Left ventricle myocardium superior (tissue), 1 donor: ENCODE measurements at places on chromosomes 3 and 15. TPM values are rescaled to one million over a fixed set of nuclear protein-coding genes. Genes with fewer than 3 reads are reported as not detected.
A peak's percentile ranks its signal among the peaks of the same experiment; 100 is the strongest.

DNA sequence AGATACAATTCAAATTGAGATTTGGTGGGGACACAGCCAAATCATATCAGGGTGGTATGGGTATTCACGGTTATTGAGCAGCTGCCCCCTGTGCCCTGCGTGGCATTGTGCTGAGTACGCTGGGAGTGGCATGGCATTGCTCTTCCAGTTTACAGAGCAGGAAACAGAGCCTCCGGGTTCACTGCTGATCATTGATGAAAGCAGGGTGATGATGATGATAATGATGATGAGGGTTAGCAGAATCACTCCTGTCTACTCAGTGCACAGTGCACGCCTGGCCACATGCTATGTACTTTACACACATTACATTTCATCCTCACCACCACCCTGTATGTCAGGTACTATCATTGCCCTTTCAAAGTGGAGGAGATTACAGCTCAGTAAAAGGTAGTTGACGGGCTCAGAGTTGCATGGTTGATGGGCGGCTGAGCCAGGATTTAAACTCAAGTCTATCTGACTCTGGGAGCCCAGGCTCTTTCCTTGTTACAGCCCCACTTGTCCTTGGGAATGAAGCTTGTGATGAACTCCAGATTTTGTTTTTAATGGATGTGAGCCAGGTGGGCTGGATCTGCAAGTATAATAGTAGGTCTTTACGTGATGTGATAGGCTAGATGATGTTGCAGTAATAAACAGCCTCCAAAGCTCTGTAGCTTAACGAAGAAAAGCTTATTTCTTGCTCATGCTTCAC lies 87.6 kb upstream of the MYZAP start:
- no peak for DNase-seq

CXCR6 gene
- total RNA-seq = 0.59 TPM

GRCh38 chr3:8891303-8891702 lies 72.0 kb downstream of the RAD18 start:
- no peak for DNase-seq

DNA sequence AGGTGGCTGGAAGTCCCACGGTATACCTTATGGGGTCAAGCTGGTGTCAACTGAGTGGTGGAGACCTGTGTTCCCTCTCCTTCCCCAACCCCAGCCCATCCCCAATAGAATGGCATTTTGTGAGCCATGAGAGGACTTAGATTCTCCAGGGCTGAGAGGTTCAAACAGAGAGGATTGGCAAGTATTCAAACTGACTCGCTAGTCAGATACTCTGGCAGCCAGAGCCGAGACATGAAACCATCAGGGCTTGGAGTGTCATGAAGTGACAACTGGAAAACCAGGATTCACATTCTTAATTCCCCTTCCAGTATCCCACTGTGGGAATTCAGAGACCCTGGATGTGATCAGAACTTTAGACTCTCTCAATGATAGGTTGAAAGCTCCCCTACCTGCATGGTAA lies 159.4 kb upstream of the SNTN start:
- DNase-seq = no peak

GRCh38 chr3:106168962-106169750 lies 300.3 kb upstream of the CBLB start:
- no peak for DNase-seq

NAALADL2 gene
- 3.1 TPM for total RNA-seq

DNA sequence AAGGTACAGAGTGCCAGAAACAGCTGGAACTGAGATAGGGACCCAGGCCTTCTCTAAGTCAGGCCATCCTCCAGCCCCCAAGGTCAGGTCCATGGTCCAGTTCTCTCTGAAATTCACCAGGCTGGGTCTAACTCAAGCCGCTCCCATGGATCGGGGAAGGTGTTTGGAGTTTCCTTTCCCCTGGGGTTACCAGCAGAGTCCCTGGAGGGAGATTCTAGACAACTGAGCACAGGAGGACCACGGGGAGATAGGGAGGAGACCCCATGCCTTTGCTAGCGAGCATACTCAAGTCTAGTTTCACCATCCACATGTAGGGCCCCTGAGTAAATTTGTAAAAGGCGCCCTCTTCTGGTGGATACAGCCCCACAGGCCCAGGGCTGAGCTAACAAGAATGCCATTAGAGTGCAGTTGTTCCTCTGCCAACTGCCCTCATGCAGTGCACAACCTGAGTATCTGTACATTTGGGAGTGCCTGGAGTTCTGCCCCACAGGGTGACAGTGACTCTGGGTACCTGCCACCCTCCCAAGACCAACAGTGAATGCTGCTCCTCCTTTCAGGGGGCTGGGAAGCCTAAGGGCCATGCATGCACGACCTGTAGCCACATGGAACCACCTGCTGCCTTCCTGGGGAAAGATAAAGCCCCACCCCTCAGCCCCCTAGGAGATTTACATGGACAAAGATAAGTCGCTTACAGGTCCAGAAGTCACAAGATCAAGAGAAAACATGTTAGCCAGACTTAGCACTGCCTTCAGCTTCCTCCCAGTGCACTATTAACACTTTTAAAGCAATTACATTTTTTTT lies 89.0 kb downstream of the IQSEC1 start:
- DNase-seq = peak; percentile 71
